ENCODE measurements at places on chromosomes 12 and 14.
A peak's percentile ranks its signal among the peaks of the same experiment; 100 is the strongest.

DNA sequence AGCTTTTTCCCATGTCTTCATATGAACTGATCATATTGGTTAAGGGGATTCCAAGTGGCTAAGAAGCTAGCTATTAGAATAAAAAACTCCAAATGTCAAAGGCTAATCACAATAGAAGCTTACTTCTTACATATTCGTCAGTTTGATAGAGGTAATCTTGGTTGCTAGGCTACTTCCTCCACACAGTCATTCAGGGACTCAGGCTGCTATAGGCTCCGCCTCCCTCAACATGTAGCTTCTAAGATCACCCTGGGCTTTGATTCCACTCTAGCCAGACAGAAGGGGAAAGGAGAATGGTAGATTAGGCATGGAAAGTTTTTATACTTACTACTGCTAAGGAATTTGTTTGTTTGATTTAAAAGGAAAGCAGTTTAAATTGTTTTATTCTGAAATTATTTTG is 207.9 kb downstream of the EFCAB11 start:
- no peak for DNase-seq

DNA sequence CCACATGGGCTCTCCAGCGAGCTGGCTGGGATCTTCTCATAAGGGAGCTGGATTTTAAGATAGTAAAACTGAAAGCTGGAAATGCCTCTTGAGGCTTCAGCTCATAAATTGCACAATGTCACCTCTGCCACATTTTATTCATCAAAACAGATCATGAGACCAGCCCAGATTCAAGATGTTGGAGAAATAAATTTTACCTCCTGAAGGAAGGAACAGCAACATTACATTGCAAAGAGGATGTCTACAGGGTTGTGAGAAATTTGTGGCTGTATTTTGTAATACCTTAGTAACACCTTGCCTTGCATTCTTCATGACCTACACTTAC is 43.1 kb upstream of the KRR1 start:
- DNase-seq, result no peak

- DNase-seq, result no peak
Measured at GRCh38 chr12:19965196-19966038, 402.9 kb upstream of the PDE3A start.

DNA sequence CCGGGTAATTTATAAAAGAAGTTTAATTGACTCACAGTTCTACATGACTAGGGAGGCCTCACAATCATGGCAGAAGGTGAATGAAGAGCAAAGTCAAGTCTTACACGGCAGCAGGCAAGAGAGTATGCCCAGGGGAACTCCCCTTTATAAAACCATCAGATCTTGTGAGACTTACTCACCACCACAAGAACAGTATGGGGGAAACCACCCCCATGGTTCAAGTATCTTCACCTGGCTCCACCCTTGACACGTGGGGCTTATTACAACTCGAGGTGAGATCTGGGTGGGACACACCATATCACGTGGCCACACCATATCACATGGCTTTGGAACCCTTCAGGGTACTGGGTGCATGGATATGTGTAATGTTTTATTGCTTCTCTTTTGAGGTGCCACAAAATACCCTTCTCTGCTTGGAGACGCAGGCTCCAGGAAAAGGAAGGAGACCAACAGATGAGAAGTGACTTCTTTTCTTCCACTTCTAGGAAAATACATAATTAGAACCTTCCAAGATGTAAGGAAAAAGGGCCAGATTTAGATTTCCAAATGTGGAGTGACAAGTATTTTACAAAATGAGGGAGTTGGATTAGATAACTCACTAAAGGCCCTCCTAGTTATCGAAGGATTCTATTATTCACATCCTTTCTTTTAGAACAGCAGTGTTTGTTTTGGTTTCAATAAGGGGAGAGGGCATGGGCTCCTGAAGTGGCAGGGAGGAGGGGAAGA is 33.1 kb upstream of the ETFBKMT start:
- DNase-seq, result no peak

DNA sequence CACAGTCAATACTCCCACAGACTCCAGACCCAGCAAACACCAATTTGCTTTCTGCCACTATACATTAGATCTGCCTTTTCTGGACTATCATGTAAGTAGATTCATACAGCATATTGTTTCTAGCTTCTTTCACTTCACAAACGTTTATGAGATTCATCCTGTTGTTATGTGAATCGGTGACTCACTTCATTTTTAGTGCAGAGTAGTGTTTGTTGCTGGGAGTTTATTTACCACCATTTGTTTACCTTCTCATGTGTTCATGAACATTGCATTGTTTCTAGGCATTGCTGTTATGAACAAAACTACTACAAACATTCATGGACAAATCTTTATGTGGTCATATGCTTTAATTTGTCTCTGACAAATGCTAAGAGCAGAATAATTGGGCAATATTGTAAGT is 807.8 kb upstream of the TMEM132C start:
- DNase-seq, result no peak

GRCh38 chr14:37147310-37147880 is 25.0 kb downstream of the SLC25A21 start:
- DNase-seq, result peak; percentile 55

- peak; percentile 47 for DNase-seq
Measured at GRCh38 chr12:124480469-124481256, 86.7 kb downstream of the NCOR2 start.

DNA sequence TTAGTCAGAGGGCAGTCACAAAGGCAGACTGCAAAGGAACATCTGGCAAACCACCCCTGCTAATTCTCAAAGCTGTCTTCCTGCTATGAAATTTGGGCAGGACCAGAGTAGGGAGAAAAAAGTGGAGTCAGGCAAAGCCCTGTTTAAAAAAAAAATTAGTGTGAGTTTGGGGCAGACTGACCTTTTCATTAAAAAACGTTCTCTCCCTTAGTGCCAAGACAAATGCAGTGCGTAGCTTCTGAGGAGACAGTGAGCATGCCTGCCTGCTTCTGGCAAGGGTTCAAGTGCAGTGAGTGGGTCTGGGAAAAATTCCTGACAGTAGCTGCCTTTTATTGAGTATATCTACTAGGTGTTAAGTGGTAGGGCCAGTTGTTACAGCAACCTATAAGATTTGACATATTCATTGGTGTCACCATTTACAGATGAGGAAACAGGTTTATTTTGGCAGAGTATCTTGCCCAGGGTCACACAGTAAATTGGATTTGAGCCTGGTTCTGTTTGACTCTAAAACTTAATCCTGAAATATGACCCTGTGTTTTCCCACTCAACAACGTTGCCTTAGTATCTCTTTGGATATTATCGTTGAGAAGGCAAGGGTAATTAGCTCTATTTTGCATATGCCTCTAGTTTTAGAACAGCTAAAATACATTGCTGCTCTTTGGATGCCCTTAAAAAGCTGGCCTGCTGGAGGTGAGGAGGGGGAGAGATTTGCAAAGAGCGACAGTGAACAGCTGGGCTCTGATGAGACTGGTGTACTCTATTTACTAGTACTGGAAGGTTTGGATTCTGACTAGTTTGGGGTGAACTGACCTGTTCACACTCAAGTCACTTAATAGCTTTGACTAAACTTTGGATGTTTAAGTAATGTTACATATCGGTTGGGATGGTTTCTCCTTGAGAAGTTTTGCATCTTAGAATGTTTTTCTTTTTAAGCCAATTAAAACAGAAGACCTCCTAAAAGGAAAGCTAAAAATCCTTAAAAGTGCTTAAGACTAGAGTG is 72.8 kb downstream of the PAPOLA start:
- DNase-seq, result peak; percentile 71

- no peak for DNase-seq
Measured at GRCh38 chr14:34463598-34463961, 1.5 kb upstream of the SPTSSA start.

DNA sequence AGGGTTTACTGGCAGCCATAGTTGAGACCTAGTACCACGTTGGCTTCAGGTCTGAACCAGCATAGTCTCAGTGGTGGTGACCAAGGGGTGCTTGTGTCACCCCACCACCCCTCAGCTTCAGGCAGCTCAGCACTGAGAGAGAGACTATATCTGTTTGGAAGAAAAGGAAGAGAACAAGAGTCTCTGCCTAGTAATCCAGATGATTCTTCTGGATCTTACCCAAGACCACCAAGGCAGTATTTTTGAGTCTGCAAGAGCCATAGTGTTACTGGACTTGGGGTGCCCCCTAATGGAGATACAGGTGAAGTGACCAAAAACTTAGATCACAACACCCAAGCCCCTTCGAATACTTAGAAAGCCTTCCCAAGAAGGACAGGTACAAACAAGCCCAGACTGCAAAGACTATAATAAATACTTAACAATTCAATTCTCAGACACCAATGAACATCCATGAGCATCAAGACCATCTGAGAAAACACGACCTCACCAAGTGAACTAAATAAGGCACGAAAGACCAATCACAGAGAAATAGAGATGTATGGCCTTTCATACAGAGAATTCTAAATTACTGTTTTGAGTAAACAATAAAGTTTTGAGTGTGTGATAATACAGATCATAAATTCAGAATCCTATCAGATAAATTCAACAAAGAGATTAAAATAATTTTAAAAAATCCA is 107.0 kb downstream of the HELB start:
- peak; percentile 86 for DNase-seq

- no peak for DNase-seq
Measured at GRCh38 chr14:23933742-23934128, 19.8 kb upstream of the DHRS4 start.

Data from fibroblast of upper back skin (primary cell).